Cerebellum (tissue), 4 donors: ENCODE measurements at places on chromosomes 6 and 20. TPM values are rescaled to one million over a fixed set of nuclear protein-coding genes. Genes with fewer than 3 reads are reported as not detected.

- no peak for DNase-seq
These were observed 68.3 kb downstream of the CNBD2 start for GRCh38 chr20:36036688-36037087.

Gene MYT1
- total RNA-seq: 17.2 TPM

Gene TSPO2
- not detected for total RNA-seq

DNA sequence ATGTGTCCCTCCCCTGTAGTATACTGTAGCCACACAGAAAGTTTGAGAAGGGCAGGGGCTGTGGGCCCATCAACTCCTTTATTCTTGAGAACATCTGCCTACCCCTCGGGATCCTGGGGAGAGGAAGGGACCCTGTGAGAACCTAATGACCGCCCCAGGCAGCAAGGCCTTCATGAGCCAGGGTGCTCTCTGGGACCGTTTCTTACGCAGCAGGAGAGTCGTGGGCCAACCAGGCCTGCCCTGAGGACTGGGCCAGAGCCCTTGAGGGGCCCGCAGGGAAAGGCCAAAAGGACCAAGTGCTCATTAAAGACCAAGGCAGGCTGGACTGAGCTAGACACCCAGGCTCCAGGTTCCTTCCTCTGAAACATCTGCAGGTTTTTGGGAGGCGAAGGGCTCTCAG lies 5.2 kb downstream of the SGK2 start:
- DNase-seq: no peak

- no peak for DNase-seq
These were observed 41.9 kb downstream of the SYCP2 start for GRCh38 chr20:59891581-59891980.

GRCh38 chr20:47412083-47412482 lies 55.6 kb upstream of the ZMYND8 start:
- DNase-seq: no peak

- DNase-seq: no peak
These were observed 23.0 kb upstream of the MDFI start for GRCh38 chr6:41615311-41615710.

- DNase-seq: no peak
These were observed 46.8 kb downstream of the DSTN start for GRCh38 chr20:17616480-17617211.

DNA sequence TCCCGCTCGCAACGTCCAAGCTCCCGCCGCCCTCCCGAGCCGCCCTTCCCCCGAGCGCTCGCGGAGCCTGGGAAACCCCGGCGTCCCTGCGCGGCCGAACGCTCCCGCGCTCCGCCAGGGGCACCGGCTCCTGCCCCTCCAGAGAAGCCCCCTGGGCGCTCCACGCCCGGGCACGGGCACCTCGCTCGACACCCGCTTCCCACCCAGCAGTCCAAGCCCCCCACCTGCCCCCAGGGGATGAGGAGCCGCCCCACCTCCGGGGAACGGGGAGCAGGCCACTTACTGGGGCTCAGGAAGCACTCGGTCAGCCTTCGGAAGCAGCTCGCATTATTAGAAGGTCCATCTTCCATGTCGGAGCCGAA lies 1.4 kb downstream of the PDE10A start:
- no peak for DNase-seq

Gene SLC17A2
- total RNA-seq: not detected

DNA sequence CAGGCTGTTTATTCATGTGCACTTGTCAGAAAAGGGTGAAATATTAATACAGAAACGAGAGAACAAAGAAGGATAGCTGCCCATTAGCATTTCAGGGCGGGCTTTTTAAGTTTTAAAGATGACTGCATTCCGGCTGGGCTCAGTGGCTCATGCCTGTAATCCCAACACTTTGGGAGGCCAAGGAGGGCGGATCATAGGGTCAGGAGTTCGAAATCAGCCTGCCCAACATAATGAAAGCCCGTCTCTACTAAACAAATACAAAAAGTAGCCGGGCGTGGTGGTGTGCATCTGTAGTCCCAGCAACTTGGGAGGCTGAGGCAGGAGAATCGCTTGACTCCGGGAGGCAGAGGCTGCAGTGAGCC lies 130.5 kb downstream of the HFE start:
- no peak for DNase-seq

Gene ELOVL2
- 22.0 TPM for total RNA-seq

GRCh38 chr6:105484238-105485161 lies 81.6 kb upstream of the PREP start:
- peak; percentile 57 for DNase-seq

DNA sequence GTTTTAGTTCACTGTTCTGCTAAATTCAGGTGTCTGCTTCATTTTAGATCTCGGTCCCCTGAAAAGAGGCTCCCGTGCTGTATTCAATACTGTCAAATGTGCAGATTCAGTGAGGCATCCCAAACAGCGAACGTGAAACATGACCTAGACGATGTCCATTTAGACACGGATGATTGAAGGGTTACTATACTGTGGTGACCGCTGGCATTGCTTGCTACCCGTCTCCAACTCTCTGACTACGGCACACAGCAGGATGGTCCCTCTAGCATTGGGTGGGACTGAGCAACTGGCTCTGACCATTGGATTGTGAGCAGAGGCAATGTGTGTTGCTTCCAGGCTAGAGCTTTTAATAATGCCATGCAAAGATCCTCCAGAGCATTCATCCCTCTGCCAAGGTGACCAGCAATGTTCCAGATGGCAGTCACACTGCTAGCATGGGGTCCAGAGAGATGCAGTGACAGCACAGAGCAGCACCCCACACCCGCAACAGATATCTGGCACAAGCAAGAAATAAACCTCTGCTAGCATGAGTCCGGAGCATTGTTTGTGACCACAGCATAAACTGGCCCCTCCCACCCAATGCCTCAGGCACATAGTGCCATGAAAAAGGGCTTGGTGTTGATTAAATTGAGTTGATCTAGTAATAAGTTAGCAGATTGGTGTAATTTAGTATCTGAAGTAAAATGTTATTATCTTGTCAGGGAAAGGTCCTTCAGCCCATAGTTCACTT lies 9.0 kb downstream of the METTL24 start:
- peak; percentile 52 for DNase-seq

- peak; percentile 42 for DNase-seq
These were observed 24.6 kb downstream of the RAMACL start for GRCh38 chr6:166561771-166562359.

DNA sequence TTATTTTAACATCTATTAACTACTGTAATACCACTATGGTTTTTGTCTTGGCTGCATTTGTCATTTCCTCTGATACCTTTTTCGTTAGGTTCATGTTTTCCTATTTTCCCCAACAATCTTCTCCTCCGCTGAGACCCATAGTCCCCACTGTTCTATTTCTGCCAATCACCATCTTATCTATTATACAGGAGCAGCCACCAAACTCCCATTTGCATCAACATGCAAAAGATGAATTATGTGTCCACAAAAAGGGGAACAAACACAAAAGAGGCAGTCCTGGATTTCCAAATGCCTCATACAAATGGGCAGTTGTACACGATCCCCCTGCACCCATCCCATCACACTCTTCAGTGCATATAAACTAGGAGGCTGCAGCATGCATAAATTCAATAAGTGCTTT lies 121.7 kb upstream of the MYLIP start:
- no peak for DNase-seq

GRCh38 chr6:138235693-138236092 lies 17.4 kb upstream of the PBOV1 start:
- DNase-seq: no peak

GRCh38 chr6:109239651-109240321 lies 142.5 kb downstream of the CD164 start:
- DNase-seq: no peak

DNA sequence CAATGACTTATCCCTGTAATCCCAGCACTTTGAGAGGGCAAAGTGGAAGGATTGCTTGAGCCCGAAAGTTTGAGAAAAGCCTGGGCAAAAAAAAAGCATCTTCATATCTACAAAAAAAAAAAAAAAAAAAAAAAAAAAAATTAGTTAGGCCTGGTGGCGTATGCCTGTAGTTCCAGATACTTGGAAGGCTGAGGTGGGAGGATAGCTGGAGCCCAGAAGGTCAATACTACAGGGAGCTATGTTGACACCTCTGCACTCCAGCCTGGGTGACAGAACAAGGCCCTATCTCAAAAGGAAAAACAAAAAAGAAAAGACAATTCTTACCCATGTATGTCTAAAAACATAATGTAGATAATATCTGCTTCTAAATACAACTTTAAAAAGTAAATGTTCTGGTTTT lies 27.2 kb downstream of the CRISP1 start:
- no peak for DNase-seq

- DNase-seq: no peak
These were observed 75.3 kb downstream of the ANKRD60 start for GRCh38 chr20:58153121-58153520.

- DNase-seq: no peak
These were observed 66.9 kb downstream of the SYNJ2 start for GRCh38 chr6:158048589-158048988.

Gene RAET1L
- total RNA-seq: not detected

DNA sequence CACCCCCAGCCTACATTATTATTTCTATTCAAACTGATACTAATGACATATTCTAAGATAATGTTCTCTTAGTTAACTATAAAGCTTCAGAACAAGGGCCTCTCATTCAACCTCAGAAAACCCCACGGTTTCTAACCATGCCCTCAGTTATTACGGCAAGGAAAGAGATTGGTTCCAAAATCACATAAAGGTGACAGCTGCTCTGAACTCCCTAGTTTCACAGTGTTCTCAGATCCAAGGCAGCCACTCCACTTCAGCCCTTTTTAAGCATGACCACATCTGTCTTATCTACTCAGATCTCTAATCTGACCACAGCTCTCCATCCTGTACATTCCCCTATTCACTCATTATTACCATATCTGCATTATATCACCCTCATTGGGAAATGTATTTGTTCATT lies 98.8 kb upstream of the CEP85L start:
- DNase-seq: no peak

Gene OR2J3
- not detected for total RNA-seq

Gene PCIF1
- total RNA-seq: 13.3 TPM

- no peak for DNase-seq
These were observed 28.2 kb downstream of the DSTN start for GRCh38 chr20:17598013-17598550.

- DNase-seq: no peak
These were observed 3.8 kb downstream of the TRAF3IP2 start for GRCh38 chr6:111601886-111602285.

DNA sequence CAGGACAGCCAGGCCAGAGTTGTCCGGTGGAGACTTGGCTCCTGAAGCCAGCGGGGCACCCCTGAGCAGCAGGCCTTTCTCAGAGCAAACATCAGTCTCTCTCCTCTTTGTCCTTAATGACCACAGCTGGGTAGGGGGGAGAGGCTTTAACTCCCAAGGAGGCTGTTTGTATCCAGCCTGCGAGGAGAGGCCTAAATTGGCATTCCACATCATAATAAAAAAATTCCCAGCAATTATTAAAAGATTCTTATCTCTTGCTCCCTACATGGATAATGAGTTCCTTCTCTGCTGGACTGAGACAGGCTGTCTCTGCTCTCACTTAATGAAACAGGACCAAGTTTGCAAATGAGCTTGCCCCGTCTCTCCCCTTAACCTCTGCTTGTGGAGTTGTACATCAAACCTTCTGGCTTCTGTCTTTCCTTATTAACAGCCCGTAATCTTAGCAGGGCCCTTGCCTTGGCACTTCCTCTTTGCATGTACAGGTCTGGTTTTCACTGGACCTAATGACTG lies 838.2 kb downstream of the MAFB start:
- no peak for DNase-seq

Gene TCFL5
- total RNA-seq: 9.3 TPM

DNA sequence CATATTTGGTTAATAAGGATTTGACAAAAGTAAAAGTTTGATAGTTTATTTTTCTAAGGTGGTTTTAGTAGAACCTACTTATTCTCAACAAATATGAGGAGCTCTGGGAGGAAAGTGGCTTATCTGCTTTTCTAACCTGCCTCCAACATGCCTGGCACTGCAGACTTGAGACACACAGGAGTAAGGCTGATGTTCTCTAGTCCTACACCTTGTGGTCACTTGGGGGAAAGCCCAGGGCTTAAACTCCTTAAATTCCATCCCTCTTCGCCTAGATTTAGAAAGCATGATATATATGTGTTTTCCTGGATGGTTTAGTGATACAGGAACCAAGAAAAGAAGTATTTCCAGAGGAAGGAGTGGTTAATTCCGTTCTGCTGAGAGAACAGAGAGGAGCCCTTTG lies 39.9 kb upstream of the SAMD5 start:
- DNase-seq: no peak

DNA sequence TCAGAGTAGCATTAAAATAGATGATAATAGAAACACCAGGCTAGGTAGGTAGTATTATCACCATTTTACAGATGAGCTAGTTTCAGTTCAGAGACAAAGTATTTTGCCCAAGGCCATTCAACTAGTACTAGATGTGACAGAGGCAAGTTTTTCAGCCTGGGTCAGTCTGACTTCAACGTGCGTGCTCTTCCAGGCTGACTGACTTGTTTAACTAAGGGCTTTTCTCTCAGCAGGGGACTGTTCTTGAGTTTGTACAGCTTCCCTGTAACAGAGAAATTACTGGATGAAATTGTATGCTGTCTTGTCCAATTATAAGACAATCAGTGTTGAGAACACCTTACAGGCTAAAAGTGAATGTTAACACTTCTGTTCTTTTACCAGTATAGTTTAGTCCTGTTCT lies 333.5 kb upstream of the MAN1A1 start:
- no peak for DNase-seq

GRCh38 chr6:29553268-29554057 lies 6.1 kb downstream of the UBD start:
- DNase-seq: no peak

GRCh38 chr6:25447570-25447929 lies 168.4 kb downstream of the CARMIL1 start:
- no peak for DNase-seq

DNA sequence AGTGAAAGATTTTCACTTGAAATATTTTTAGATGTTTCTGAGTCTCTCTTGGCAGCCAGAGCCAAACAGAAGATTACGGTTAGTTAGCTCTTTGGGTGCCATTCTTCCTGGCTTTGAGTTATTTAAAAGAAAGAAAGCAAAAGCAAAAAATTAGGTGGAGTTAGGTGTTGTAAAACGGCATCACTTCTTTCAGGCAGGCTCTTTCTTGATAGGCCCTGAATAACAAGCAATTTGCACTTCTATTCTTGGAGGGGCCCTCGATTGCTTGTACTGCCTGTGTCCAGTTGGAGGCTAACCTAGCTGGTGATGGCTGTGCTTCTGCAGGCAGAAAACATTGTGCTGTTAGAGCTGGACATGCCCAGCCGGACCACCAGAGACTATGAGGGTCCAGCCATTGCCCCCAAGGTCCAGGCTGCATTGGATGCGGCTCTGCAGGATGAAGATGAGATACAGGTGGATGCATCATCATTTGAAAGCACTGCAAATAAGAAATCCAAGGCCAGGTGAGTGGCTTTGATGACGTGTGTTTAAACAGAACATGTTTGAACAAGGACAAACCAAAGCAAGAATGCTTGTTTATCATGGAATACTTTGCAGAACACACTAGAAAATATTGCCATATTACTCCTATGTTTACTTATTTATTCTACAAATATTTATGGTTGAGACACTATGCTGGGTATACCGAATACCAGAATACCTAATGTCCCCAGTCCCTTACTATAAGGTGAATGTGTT lies 28.1 kb upstream of the ASXL1 start:
- DNase-seq: no peak

Gene FRK
- total RNA-seq: 0.36 TPM

- no peak for DNase-seq
These were observed 15.3 kb upstream of the C6orf58 start for GRCh38 chr6:127561660-127562059.
